Upper lobe of left lung (tissue), 6 donors: ENCODE measurements at places on chromosomes 12 and 14. TPM values are rescaled to one million over a fixed set of nuclear protein-coding genes. Genes with fewer than 3 reads are reported as not detected.

IFNG-AS1 gene
- total RNA-seq, result 3.0 TPM

SLC2A13 gene
- 23.0 TPM for total RNA-seq

KSR2 gene
- total RNA-seq, result 0.52 TPM

PAN2 gene
- total RNA-seq, result 74.1 TPM

MYF5 gene
- total RNA-seq, result not detected

GLIPR1L2 gene
- 0.34 TPM for total RNA-seq

ASCL1 gene
- total RNA-seq, result not detected

DNA sequence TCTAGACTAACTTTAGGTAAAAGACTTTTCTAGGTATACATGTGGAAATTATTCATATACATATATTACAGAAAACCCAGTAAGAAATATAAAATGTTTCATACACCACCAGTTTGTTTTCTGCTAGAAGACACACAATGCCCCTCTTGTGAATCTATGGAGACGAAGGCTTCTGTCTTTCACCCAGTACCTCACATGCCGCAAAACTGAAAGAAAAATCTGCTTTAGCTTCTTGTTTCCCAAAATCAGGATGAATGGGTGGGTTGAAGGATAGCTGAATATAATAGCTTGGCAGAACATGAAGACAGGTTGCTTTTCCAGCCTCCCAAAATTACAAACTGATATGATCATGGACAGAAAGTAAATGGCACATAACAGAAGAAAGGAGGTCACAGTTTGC is 1.3 kb downstream of the TAS2R30 start:
- H3K27ac ChIP-seq, result no peak overlapping the region
- no peaks in the 10 kb centered on the region for H3K4me1 ChIP-seq

STK38L gene
- 19.5 TPM for total RNA-seq

- no peak for DNase-seq
- H3K4me3 ChIP-seq, result peak overlapping the region; percentile 47
- no peaks in the 10 kb centered on the region for H3K27me3 ChIP-seq
- peaks cover 16% of the 10 kb centered on the region for H3K4me1 ChIP-seq
- peak overlapping the region; percentile 94 for H3K27ac ChIP-seq
These were observed 18.0 kb upstream of the CTDSP2 start for GRCh38 chr12:57864442-57865083.

DNA sequence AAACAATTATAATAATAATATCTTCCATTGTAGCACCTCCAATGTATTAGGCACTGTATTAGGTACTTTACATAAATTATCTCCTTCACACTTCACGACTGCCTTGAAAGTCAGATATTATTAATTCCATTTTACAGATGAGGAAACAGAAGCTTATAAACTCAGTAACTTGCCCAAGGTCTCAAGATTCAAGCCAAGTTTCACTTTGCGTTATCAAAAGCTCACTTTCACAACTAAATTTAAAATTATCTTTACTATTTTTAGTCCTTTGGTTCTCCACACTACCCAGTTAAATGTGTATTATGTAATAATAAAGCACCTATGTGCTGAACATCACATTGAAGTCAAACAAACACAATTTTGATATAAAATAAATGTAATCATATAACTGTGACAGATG is 55.8 kb downstream of the NUMB start:
- H3K36me3 ChIP-seq, result no peaks in the 10 kb centered on the region
- no peak overlapping the region for H3K27ac ChIP-seq
- H3K4me1 ChIP-seq, result peaks cover 7% of the 10 kb centered on the region
- no peaks in the 10 kb centered on the region for H3K27me3 ChIP-seq
- no peak for DNase-seq

DNA sequence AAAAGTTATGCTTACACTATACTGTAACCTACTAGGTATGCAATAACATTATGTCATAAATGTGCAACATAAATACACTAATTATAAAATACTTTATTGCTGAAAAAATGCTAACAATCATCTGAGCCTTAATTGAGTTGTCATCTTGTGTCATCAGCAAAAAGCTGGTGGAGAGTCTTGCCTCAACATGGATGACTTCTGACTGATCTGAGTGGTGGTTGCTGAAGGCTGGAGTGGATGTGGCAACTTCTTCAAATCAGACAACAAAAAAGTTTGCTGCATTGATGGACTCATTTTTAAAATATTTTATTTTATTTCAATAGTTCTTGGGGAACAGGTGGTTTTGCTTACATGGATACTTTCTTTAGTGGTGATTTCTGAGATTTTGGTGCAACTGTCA is 93.9 kb upstream of the AMN1 start:
- no peak overlapping the region for H3K27ac ChIP-seq
- H3K4me3 ChIP-seq, result no peak overlapping the region
- no peaks in the 10 kb centered on the region for H3K27me3 ChIP-seq
- no peaks in the 10 kb centered on the region for H3K36me3 ChIP-seq
- DNase-seq, result no peak
- H3K4me1 ChIP-seq, result no peaks in the 10 kb centered on the region

GRCh38 chr14:31788340-31788739 is 227.1 kb downstream of the NUBPL start:
- no peak for DNase-seq
- no peaks in the 10 kb centered on the region for H3K36me3 ChIP-seq
- no peak overlapping the region for H3K4me3 ChIP-seq
- H3K4me1 ChIP-seq, result no peaks in the 10 kb centered on the region
- H3K27ac ChIP-seq, result no peak overlapping the region

DPPA3 gene
- total RNA-seq, result not detected

DNA sequence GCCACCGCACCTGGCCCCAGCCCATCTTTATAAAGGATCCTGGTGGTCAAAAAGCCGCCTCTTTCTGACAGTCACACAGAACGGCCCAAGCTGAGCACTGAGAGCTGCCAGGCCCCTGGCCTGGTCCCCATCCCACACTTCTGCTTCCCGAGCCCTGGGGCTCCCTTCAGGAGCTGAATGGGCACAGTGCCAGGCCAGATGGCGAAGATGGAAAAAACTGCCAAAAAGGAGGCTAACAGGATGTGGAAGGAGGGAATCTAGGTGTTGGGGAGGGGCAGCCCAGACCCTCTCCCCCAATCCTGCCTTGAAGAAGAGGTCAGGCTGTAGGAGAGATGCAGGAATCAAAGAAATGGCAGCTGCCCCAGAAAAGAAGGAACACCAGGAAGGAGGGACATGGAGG is 5.0 kb downstream of the LPAR5 start:
- H3K4me3 ChIP-seq, result no peak overlapping the region
- H3K27ac ChIP-seq, result no peak overlapping the region
- no peaks in the 10 kb centered on the region for H3K27me3 ChIP-seq
- no peak for DNase-seq
- H3K36me3 ChIP-seq, result no peaks in the 10 kb centered on the region
- no peaks in the 10 kb centered on the region for H3K4me1 ChIP-seq

GRCh38 chr14:64298773-64299172 is 4.6 kb upstream of the ESR2 start:
- H3K36me3 ChIP-seq, result no peaks in the 10 kb centered on the region
- no peak overlapping the region for H3K27ac ChIP-seq
- peaks cover 24% of the 10 kb centered on the region for H3K4me1 ChIP-seq
- H3K27me3 ChIP-seq, result no peaks in the 10 kb centered on the region
- no peak for DNase-seq
- no peak overlapping the region for H3K4me3 ChIP-seq

TMPRSS12 gene
- not detected for total RNA-seq

GRCh38 chr12:3116106-3116844 is 39.1 kb downstream of the TSPAN9 start:
- peak overlapping the region; percentile 70 for H3K27ac ChIP-seq
- H3K4me1 ChIP-seq, result peaks cover 21% of the 10 kb centered on the region
- no peaks in the 10 kb centered on the region for H3K36me3 ChIP-seq
- no peak overlapping the region for H3K4me3 ChIP-seq

- H3K36me3 ChIP-seq, result no peaks in the 10 kb centered on the region
- DNase-seq, result no peak
- H3K27ac ChIP-seq, result no peak overlapping the region
- no peaks in the 10 kb centered on the region for H3K4me1 ChIP-seq
- H3K4me3 ChIP-seq, result no peak overlapping the region
- no peaks in the 10 kb centered on the region for H3K27me3 ChIP-seq
These were observed 54.8 kb upstream of the FUT8 start for GRCh38 chr14:65357689-65358088.

- no peaks in the 10 kb centered on the region for H3K27me3 ChIP-seq
- H3K4me1 ChIP-seq, result no peaks in the 10 kb centered on the region
- no peak for DNase-seq
- H3K27ac ChIP-seq, result no peak overlapping the region
- H3K36me3 ChIP-seq, result no peaks in the 10 kb centered on the region
These were observed 212.3 kb upstream of the OTX2 start for GRCh38 chr14:57022608-57023007.

DNA sequence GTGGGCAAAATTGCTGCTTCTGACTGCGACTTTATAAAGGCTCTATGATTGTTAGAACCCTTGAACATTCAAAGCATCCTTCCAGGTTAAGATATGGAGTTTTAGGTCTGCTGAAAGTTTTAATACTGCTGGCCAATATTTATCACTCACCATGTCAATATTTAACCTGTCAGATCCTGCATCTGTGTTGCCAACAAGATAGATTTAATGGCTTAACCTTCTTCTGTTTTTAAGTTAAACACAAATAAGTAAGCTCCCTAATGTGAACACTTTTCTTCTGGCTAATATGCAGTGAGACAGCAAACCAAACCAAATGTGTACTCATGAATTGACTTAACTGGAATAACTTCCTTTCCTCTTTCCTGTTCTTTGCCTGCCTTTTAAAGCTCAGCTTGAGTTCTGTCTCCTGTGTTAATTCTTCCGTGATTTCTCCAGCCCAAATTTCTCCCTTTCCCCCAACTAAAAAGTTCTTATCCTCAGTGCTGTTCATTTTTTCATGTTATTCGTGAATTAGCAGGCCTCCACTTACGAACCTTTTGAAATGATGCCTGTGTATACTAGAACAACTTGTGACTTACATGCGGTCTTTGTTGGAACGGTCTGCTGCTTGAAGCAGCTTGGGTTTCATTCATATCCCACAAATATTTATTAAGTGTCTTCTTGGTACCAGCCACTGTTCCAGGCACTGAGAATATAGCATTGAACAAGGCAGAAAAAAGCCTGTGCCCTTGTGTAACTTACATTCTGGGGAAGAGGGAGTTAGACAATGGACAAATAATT is 9.1 kb downstream of the FBXW8 start:
- peak overlapping the region; percentile 35 for H3K27ac ChIP-seq
- no peak overlapping the region for H3K4me3 ChIP-seq
- H3K36me3 ChIP-seq, result no peaks in the 10 kb centered on the region
- H3K27me3 ChIP-seq, result no peaks in the 10 kb centered on the region
